Hematopoietic multipotent progenitor cell (in vitro differentiated cells): ENCODE measurements at places on chromosomes 6 and 20.
A peak's percentile ranks its signal among the peaks of the same experiment; 100 is the strongest.

DNA sequence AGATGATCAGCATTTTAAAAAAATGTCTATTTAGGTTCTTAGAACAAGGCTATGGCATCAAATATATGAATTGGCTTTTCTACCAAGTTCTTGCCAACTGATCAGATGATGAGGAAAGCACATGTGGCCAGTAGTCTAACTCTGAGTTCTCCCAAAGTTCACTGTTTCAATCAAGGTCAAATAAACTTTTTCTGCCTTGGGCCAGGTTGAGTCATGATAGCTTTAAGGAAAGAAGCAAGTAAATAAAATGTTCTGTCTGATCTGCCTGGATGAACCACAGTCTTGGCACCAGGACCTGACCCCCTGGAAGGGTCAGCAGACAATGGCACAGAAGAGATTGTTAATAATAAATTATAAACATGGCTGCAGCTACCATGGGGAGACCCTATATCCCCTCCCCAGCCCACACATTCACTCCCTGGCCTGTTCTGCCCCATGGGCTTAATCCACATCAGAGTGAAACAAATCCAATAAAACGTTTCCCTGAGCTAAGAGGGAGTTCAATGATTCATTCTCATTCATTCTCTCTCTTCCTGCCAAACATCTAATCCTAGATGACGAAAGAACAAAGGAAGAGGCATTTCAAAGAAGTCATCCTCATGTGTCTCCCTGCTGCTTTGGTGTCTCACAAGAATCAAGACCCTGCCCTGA lies 661.6 kb downstream of the DHX35 start:
- no peak for DNase-seq

DNA sequence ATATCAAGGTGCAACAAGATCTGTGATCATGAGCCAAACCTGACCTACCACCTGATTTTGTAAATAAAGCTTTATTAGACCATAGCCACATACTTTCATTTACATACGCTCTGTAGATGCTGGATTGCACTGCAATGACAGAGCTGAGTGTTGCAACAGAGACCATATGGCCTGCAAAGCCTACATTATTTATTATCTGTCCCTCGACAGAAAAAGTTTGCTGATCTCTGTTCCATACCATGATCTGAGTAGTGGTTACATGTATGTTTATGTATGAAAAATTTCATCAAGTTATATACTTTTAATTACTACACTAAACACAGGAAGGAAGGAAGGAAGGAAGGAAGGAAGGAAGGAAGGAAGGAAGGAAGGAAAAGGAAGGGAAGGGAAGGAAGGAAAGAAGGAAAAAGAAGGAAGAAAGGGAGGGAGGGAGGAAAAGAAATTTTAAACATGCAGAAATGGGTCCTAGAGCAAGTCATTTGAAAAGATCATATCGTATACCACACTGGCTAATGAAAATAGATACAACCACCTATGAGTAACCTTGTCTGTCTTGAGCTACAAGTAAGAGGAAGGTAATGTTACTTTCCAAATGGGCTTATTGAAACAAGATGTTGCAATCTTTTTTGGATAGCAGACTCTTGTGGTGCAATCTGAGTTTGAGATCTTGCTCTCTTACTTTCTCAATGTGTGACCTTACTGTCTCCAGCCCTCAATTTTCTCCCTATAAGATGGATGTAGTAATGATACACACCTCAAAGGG lies 441.0 kb downstream of the KIF16B start:
- DNase-seq, result no peak

DNA sequence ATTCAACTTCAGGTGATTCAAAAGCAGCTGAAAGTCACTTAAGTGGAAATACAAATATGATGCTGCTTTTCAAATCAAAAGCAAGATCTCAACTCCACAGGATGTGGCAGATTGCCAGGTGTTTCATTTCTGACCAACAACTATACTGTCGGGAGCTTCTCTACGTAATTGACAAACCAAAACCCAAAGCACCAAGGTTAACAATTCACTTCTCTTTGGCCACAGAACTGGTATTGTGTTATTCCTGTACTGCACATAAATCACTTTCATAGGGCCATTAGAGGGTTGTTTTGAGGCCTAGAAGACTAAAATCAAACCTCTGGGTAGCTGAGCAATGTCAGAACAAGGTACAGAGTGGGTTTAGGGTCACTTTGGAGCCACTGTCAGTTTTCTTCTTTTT lies 169.7 kb downstream of the HAO1 start:
- no peak for DNase-seq

GRCh38 chr6:153618371-153619322 lies 420.4 kb upstream of the OPRM1 start:
- DNase-seq, result no peak

DNA sequence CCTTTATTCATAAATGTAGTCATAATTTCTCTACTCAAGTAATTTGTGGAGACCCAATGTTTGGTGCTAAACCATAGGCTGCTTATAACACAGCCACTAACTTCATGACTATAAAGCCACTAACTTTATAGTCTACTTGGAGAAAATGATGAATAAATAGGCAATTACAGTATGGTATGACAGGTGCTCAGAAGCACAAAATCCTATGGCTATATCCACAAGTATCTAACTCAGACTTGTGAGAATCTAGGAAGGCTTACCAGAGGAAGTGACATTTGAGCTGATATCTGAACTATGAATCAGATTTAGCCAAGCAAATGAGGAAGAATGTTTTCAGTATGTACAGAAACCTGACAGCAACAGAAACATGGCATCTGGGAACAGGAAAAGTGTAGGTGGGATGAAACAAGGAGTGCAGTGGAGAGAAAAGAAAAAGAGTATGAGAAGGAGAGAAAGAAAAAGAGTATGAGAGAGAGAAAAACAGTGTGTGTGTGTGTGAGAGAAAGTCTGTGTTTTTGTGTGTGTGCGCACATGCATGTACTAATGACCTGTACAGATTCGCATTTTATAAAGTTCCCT lies 59.9 kb downstream of the REV3L start:
- DNase-seq, result no peak

- DNase-seq, result no peak
These were observed 221.7 kb downstream of the UNC5CL start for GRCh38 chr6:40817369-40817768.

GRCh38 chr20:1824181-1824580 lies 71.0 kb upstream of the SIRPA start:
- DNase-seq, result no peak

- DNase-seq, result no peak
These were observed 2.4 kb upstream of the TNXB start for GRCh38 chr6:32111424-32112066.

DNA sequence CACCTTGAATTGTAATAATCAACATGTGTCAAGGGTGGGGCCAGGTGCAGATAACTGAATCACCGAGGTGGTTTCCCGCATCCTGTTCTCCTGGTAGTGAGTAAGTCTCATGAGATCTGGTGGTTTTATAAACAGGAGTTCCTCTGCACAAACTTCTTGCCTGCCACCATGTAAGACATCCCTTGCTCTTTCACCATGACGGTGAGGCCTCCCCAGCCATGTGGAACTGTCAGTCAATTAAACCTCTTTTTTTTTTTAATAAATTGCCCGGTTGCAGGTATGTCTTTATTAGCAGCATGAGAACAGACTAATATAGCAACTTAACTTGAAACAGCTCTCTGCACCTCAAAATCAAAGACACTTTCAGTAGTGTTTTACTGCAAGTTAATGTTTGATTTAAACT lies 121.6 kb downstream of the OGFRL1 start:
- DNase-seq, result no peak

DNA sequence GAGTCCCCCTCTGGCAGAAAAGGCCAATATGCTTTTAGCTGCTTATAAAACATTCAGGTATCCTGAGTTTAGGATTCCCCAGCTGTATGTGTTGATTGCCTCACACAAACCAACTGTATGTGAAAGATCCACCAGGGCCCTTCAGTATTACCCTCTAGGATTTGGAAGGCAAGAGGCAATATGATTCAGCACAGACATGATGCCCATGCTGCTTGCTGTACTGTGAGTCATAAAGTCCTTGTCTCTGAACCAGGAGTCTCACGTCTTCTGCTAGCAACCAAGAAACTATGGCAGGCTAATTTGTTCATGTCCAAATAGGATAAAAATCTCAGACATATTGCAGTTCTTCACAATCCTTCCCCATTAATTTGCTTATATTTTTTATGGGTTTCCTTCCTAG lies 789.2 kb upstream of the SLC35B3 start:
- DNase-seq, result no peak

DNA sequence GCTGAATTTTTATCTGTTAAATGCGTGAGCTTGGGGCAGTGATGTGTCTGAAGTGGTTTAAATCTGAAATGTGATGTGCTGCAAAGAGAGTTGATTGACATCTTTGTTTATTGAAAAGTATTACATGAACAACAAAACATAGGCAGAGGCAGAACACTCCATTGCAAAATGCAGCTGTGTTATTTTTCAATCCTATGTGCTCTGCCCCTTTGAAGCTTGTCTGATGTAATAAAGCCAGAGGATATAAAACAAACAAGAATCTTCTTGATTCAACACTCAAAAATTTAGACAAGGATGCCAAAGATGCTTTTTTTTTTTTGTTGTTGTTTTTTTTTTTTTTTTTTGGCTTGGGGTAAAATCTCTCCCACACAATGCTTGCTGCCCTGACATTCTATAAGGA lies 482.4 kb upstream of the MMS22L start:
- no peak for DNase-seq

- DNase-seq, result no peak
These were observed 65.1 kb upstream of the STX16 start for GRCh38 chr20:58585753-58586540.

GRCh38 chr20:31565699-31566318 lies 39.3 kb upstream of the ID1 start:
- no peak for DNase-seq

DNA sequence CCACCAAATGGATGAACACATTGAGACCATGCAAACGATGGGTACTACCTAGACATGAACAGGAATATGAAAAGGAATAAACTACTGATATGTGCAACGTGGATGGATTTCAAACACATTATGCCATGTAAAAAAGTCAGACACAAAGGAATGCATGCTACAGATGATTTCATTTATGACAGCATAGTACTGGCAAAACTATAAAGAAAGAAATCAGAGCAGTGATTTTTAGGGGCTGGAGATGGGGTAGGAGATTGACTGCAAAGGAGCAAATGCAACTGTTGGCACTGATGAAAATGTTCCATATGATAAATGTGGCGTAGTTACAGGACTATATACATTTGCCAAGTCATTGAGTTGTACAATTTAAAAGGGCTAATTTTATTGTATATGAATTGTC lies 13.4 kb upstream of the COL12A1 start:
- no peak for DNase-seq

DNA sequence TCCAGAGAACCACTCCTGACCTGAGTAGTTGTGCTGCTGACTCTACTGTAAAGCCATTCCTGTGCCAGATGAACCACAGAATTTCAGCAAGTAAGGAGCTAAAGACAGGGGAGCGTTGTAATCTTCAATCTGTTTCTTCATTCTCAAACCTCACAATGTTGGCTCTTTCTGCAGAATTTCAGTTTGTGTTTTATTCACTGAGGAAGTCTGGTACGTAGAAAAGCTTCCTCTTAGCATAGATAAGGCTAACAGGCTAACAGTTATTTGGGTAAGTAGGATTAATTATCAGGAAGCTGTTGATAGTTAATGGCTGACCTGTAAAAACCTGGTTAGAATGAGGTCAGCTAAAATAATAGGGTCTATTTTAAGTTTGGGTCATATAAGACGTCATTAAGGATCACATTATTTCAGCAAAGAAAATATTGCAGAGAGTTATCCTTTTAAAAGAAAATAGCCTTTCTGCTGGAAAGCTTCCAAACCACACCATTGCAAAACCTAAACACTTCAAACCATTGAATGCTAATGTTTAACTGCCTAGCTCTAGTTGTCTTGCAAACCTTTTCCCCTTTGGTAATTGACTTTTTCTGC lies 14.1 kb upstream of the TENT5A start:
- no peak for DNase-seq

GRCh38 chr6:145562771-145563615 lies 172.3 kb downstream of the EPM2A start:
- DNase-seq, result no peak

DNA sequence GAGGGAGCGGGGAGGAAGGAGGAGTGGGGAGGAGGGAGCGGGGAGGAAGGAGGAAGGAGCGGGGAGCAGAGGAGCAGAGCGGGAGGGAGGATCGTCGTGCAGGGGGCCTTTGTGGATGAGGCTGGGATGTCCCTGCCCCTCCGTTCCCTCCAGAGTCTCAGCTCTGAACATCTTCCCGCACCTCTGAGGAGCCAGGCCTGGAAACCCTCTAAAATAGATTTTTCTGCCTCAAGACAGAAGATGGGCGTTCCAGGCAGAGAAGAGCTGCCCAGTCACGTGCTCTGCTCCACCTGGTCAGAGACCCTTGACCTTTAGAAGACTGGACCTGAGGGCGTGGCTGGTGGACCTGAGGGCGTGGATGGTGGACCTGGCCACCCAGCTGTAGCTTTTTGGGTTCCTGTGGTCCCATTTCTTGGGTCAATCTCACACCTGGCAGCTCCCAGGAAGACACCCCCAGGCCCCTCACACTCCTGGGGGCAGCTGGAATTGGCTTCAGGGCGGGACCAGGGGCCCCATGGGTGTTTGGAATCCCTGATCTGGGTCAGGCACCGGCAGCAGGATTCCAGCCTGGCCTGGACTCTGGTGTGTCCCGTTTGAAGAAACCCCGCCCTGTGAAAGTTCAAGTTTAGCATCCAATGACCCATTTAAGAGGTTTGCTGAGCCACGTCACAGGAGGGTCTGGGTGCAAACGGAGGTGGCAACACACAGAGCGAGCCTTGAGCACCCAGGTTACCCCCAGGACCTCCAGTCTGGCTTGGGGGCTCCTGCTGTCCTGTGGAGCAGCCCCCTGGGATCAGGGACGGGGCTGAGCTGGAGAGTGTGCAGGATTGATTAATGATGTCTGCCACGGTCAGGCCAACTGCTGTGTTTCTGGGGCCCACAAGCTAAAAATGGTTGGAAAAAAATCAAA lies 96.9 kb upstream of the BHLHE23 start:
- no peak for DNase-seq

GRCh38 chr6:14228571-14228970 lies 111.0 kb downstream of the CD83 start:
- DNase-seq, result no peak

- DNase-seq, result no peak
These were observed 57.5 kb upstream of the BHLHE23 start for GRCh38 chr20:63064310-63064709.

- DNase-seq, result peak; percentile 73
These were observed 88.4 kb downstream of the CDC5L start for GRCh38 chr6:44475779-44476434.

- no peak for DNase-seq
These were observed 24.1 kb downstream of the IL17A start for GRCh38 chr6:52210227-52210626.

DNA sequence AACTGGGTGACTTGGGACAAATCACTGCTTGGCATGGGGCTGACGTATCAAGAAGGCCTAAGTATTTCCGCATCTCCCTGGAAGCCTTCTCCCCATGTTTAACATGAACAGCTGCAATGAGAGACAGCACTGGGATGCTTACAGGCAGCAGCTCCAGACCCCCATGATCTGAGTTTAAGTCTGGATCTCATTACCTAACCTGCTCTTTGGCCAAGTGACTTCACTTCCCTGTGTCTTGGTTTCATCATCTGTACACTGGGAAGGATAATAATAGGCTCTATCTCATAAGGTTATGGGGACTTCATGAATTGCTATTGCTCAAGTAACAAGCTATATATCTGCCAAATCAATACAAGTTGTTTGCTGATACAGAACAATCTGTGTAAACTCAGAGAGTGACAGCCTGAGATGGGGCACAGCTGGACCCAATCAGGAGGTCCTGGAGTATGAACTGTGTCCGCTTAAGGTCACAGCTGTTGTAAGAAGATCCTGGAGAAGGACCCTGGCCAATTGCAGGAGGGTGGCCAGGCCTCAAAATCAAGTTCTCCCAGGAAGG lies 56.0 kb downstream of the TGM2 start:
- no peak for DNase-seq
